ENCODE measurements at places on chromosomes 13 and 19.

DNA sequence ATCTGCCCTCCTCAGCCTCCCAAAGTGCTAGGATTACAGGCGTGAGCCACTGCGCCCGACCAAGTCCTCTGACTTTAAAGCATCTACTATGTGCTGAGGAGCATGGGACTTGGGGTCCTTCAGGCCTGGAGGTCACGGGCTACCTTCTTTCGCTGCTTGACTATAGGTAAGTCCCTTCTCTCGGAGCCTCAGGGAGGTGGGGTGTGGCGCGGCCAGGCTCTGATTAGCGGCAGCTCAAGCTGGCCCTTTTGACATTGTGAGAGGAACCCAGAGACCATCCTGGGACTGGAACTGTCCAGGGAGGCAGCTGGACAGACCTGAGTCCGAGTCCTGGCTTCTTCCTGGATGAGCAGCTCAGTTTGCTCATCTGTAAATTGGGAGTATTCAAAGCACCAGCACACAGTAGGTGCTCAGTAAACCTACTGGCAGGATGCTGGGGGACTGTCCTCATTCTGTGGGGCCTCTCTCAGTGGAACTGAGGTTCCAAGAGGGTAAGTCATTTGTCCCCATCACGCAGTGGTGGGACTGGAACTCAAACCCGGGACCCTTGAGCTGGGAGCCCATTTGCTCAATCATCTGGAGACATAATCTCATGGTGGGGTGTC lies 780 bp downstream of the FCER2 start:
- no peak for DNase-seq

- DNase-seq, result no peak
Measured at GRCh38 chr13:61908906-61909615, 493.4 kb upstream of the PCDH20 start.

DNA sequence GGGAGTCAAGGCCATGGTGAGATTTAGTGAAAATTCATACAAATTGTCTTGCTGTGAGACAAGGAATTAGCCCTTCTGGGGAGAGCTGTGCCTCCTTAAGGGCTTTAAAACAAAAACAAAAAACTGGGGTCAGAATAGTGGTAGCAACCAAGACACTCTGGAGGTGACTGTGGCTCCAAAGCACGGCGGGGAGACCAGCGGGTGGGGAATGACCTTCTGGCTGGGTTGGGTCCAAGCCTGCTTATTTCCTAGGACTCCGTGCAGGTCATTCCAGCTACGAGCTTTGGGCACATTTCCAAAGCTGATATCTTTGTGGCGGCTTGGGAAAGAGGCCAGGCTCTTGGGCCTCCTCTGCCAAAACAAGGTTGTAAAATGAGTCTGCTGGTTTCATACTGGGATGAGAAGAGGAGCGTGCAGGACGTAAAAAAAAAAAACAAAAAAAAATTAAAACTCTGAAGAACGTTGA lies 348.3 kb downstream of the UQCRFS1 start:
- no peak for DNase-seq

- no peak for DNase-seq
Measured at GRCh38 chr19:16217716-16218451, 20.2 kb downstream of the AP1M1 start.

GRCh38 chr13:94798738-94799137 lies 86.4 kb upstream of the SOX21 start:
- no peak for DNase-seq

- DNase-seq, result no peak
Measured at GRCh38 chr13:97758317-97758716, 195.2 kb upstream of the IPO5 start.

DNA sequence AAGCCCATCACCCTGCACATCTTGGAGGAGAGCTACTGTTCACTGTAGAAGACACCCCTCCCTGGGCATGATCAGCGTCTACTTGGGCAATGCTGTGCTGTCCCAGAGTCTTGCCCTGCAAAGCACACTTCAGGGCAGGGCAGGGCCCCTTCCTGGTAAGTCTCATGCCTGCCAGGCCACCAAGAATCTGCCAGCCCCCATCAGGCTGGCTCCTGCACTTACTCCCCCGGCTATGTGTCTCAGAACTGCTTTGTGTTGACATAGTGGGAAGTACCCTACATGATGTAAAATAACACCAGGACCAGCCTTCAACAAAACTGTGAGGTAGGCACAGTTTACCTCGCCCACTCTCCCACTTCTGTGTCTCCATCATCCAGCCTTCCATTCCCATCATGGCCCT lies 27.8 kb upstream of the ATP12A start:
- DNase-seq, result no peak

- DNase-seq, result no peak
Measured at GRCh38 chr19:6648141-6648715, 21.7 kb downstream of the TNFSF14 start.

DNA sequence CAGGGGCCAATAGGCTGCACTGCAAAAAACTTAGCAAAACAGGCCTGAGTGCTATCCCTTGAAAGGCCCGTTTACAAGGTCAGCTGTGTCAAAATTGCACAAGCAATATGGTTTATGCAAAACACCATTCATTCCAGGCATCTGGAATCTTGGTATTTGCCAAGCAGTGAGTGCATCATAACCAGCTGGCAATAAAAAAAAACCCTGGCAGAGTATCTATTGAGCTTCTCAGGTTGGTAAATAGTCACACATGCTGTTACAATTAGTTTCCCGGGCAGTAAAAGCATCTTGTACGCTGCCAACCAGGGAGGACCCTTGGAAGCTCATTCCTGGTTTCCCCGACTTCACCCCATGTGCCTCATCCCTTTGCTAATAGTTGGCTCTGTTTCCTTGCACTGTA lies 21.3 kb downstream of the ZNF77 start:
- no peak for DNase-seq

- DNase-seq, result no peak
Measured at GRCh38 chr13:51861723-51862300, at the start of gene CCDC70. CCDC70 (plus strand) TSS chr13:51861969; CDS start chr13:51865412, 3,443 bp downstream.

- no peak for DNase-seq
Measured at GRCh38 chr13:113448885-113449692, 4.2 kb downstream of the ADPRHL1 start.

DNA sequence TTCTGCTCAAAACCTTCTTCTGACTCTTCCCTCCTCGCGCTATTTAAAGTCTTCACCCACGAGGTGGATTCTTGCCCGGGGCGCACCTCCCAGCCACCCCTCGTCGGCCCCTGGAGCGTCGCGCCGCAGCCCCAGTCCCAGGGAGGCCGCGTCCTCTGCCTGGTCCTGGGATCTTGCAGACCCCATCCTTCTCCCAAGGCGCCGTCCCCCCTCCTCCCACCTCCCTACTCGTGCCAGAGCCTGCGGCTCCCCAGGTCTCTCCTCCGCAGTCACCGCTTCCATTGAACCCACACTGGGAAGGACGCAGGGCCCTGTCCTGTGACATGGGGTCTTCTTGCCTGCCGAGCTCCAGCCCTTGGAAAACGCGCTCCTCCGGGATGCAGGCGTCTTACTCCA lies 486 bp downstream of the ZNF808 start:
- no peak for DNase-seq

DNA sequence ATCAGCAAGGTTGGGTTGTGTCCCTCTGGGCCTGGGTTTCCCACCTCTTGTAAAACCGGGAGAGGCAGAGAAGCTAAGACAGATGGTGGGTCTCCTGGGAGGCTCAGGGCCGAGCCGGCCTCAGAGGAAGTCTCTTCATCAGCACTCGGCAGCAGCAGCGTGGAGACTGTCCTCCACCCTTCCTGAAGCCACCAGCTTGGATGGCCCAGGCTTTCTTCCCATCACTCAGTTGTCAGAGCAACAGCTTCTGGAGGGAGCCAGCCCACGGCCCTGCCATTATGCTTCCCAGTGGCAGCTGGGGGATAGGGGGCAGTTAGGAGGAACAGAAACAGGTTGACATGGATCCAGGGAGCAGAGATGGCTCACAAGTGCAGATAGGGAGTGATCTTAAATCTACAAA lies 191.0 kb downstream of the KATNAL1 start:
- DNase-seq, result no peak

GRCh38 chr13:80547885-80548825 lies 207.2 kb upstream of the SPRY2 start:
- DNase-seq, result no peak

- peak; percentile 85 for DNase-seq
Measured at GRCh38 chr19:49812997-49813861, at the start of gene FUZ. FUZ (minus strand) TSS chr19:49813292; CDS start chr19:49813106, 186 bp downstream.

DNA sequence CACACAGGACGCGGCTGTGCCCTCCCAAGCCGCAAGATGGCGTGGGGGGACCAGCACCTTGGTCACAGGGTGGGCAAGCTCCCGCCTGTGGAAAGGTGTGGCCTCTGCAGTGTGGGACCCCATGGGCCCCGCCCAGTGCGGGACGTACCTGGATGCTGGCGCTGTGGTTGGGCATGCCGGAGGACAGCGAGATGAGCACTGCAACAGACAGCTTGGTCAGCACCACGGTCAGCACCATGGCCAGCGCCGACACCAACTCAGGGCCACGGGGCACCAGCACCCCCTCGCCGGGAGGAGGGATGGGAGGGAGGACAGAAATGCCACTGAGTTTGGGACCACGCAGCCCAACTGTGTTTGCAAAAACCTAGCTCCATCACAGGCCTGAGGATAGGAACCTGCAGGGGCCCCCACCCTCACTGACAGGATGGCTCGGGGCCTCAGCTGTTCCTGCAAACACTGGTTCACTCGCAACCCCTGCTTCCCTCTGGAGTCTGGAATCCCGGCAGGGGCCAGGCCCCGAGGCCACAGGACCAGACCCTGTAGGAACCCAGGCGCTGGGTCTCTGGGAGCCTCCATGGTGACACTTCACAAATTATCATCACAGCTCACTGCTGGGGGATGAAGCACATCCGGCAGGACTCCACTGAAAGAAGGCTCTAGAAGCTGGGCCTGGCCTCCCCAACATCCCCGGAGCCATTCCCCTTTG lies 27.1 kb downstream of the IZUMO4 start:
- DNase-seq, result no peak

DNA sequence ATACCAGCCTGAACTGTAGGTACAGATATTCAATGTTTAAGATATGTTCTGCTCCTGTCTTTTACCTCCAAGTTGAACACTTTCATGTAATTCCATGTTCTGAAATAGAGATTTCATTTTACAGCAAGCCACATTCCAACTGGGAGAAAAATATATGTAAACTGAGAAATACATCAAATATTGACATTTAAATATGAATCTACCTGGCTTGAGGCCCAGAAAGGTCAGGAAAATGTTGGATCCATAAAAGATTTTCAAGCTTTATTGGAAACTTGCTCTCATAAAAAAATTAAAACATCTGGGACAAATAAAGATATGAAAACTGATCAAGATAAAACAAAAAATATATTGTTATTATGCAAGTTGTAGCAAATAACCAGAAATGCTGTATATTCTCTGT lies 1078.7 kb upstream of the ATXN8OS start:
- no peak for DNase-seq

GRCh38 chr19:39599116-39599515 lies 3.2 kb upstream of the LGALS13 start:
- no peak for DNase-seq
